ENCODE measurements at places on chromosomes 4 and X. TPM values are rescaled to one million over a fixed set of nuclear protein-coding genes. Genes with fewer than 3 reads are reported as not detected.

GRCh38 chr4:120671538-120671937, 251.0 kb downstream of the PRDM5 start:
- H3K27me3 ChIP-seq = no peaks in the 10 kb centered on the region
- H3K4me1 ChIP-seq = no peaks in the 10 kb centered on the region
- no peak overlapping the region for H3K4me3 ChIP-seq
- DNase-seq = no peak

- no peaks in the 10 kb centered on the region for H3K4me1 ChIP-seq
- no peaks in the 10 kb centered on the region for H3K36me3 ChIP-seq
These were observed 122.4 kb downstream of the RAP1GDS1 start for GRCh38 chr4:98383431-98384106.

DNA sequence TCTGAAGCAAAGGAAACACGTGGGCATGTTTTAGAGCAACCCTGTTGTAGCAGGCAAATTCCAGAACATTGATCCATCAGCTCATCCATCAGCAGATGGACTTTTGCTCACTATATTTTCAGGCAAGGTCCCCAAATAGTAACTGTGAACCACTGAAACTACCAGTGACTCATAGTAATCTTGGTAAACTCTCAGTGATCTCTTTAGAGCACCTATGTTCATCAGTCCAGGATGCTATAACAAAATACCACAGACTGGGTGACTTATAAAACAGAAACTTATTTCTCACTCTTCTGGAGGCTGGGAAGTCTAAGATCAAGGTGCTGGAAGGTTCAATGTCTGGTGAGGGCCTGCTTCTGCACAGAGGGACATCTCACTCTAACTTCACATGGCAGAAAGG, 28.9 kb upstream of the BTC start:
- H3K4me1 ChIP-seq = no peaks in the 10 kb centered on the region
- no peaks in the 10 kb centered on the region for H3K27me3 ChIP-seq
- no peak overlapping the region for H3K4me3 ChIP-seq
- H3K27ac ChIP-seq = no peak overlapping the region
- no peak for DNase-seq

GABRB1 gene
- total RNA-seq = not detected

GRCh38 chrX:23888887-23889501, 18.7 kb downstream of the APOO start:
- DNase-seq = no peak
- no peak overlapping the region for H3K27ac ChIP-seq
- H3K4me3 ChIP-seq = no peak overlapping the region
- H3K27me3 ChIP-seq = no peaks in the 10 kb centered on the region
- H3K4me1 ChIP-seq = no peaks in the 10 kb centered on the region

- H3K27me3 ChIP-seq = no peaks in the 10 kb centered on the region
- H3K36me3 ChIP-seq = no peaks in the 10 kb centered on the region
- no peaks in the 10 kb centered on the region for H3K4me1 ChIP-seq
- H3K27ac ChIP-seq = no peak overlapping the region
These were observed 22.6 kb upstream of the TLR7 start for GRCh38 chrX:12844319-12844718.

DNA sequence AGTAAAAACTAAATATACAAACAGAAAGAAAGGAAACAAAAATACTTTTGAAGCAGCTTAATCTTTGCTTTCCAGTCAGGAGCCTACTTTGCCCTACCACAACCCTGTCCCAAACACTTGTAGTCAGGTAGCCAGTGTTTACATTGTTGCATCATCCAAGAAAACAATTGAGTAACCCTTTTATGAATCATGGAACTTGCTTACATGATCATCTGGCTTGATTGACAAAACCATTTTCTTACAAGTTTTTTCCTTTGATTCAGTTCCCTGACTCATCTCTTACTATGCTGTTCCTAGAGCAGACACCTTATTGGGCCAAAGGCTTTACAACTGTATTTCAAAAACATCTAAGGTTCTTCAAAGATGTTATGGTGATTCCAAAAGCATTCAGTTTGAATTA, 740.1 kb downstream of the KLHL13 start:
- H3K4me1 ChIP-seq = no peaks in the 10 kb centered on the region
- DNase-seq = no peak
- no peak overlapping the region for H3K4me3 ChIP-seq
- H3K27me3 ChIP-seq = no peaks in the 10 kb centered on the region

- no peaks in the 10 kb centered on the region for H3K4me1 ChIP-seq
- H3K4me3 ChIP-seq = no peak overlapping the region
- no peak for DNase-seq
These were observed 21.4 kb downstream of the HMX1 start for GRCh38 chr4:8850074-8850829.

AR gene
- 6.8 TPM for total RNA-seq
